ENCODE measurements at places on chromosomes 2 and 18. TPM values are rescaled to one million over a fixed set of nuclear protein-coding genes. Genes with fewer than 3 reads are reported as not detected.

Gene GYPC
- total RNA-seq: 50.8 TPM

- no peak for DNase-seq
Measured at GRCh38 chr2:27798486-27798885, 27.0 kb downstream of the MRPL33 start.

Gene SIX3
- total RNA-seq: not detected

Gene MARCO
- 4.5 TPM for total RNA-seq

Gene SLC11A1
- total RNA-seq: 1.7 TPM

Data from thyroid gland (tissue), 4 donors.